GM19239 (cell line): ENCODE measurements at places on chromosomes 5 and 9.

DNA sequence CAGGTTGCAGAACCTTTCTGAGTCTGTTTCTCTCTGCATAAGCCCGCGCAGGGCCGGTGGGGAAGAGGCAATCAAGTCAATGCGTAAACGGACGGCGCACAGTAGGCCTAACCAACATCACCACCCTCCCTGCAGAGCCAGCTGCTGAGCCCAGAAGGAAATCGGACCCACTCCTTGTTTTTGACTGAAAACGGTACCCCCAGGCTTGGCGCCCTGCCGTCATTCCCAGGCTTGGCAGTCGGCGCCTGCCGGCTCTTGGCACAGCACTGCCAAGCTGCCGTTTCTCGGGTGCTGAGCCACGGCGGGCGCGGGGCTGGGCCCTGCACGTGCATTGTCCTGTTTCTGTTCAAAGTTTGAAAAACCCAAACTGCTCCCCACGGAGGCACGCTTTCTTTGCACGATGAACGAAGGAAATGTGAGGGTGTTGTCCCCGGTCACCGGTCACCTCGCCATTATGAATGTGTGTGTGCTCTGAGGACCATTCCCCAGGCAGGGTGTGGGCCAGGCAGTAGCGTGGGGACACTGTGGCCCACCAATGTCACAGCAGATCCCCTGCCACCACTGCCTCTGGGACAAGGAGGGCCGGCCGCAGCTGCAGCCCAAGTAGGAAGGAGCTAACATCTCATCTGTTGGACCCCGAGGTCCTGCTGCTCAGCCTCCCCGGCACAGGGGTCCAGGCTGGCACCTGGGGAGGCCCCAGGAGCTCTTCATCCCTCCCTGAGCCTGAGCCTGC lies 20.1 kb downstream of the FIBCD1 start:
- DNase-seq, result no peak

DNA sequence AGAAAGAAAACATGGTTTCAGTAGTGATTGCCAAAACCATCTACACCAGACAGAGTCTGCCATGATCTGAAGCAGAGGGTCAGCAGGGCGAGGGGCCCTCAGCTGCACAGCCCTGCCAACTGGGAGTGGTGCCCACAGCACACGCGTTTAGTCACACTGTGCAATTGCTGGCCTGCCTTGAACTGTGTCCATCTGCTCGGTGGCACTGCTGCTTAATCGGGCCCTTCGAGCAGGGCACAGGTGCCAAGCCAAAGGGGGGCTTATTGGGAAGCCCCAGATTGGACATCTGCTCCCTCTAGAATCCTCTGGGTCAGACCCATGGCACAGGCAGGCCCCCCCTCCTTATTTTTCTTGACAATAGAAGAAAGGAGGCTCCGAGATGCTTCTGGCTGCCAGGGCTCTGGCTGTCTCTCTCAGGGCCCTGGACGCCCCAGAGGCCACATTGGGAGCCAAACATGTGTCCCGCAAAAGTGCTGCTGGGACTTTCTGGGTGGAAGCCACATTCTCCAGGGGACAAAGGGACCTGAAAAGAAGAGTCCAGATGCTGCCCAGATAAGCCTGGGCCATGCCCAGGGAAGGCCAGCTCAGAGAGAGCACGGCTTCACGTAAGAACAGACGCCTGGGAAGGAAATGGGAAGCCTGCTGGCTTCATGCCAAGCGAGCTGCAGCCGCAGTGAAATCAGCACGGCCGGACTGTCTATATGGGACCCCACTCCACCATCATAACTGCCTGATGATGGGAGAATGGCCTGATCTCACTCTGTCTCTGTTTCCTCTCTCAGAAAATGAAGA lies 349.2 kb downstream of the GADD45G start:
- DNase-seq, result no peak

GRCh38 chr5:69113851-69114250 lies 20.0 kb downstream of the SLC30A5 start:
- DNase-seq, result no peak

GRCh38 chr5:57448751-57449150 lies 33.9 kb downstream of the ACTBL2 start:
- no peak for DNase-seq

GRCh38 chr9:68852941-68853340 lies 147.9 kb downstream of the PIP5K1B start:
- DNase-seq, result no peak

GRCh38 chr9:81791076-81791475 lies 101.7 kb upstream of the TLE1 start:
- DNase-seq, result no peak

GRCh38 chr5:127079994-127080491 lies 6.7 kb upstream of the C5orf63 start:
- no peak for DNase-seq

- DNase-seq, result no peak
Measured at GRCh38 chr5:1639757-1640156, 116.0 kb upstream of the LPCAT1 start.

- peak; percentile 9 for DNase-seq
Measured at GRCh38 chr5:39080597-39081204, 6.5 kb upstream of the RICTOR start.

DNA sequence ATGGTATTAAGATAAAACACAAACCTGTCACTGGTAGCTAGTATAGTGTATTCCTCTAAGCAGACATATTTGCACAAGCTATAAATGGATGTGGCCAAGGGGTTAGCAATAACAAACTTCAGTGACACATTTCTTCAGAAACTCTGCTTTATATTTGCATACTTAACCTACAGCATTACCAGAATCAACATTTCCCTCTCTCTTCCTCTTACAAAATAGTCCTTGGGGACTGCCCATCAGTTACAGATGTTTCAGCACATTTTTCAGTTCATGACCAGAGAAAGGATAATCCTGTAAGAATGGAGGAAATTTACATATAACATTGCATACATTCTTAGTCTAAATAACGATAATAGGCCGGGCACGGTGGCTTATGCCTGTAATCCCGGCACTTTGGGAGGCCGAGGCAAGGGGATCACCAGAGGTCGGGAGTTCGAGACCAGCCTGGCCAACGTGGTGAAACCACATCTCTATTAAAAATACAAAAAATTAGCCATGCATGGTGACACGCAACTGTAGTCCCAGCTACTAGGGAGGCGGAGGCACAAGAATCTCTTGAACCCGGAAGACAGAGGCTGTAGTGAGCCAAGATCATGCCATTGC lies 25.3 kb upstream of the SLC1A1 start:
- DNase-seq, result peak; percentile 46

DNA sequence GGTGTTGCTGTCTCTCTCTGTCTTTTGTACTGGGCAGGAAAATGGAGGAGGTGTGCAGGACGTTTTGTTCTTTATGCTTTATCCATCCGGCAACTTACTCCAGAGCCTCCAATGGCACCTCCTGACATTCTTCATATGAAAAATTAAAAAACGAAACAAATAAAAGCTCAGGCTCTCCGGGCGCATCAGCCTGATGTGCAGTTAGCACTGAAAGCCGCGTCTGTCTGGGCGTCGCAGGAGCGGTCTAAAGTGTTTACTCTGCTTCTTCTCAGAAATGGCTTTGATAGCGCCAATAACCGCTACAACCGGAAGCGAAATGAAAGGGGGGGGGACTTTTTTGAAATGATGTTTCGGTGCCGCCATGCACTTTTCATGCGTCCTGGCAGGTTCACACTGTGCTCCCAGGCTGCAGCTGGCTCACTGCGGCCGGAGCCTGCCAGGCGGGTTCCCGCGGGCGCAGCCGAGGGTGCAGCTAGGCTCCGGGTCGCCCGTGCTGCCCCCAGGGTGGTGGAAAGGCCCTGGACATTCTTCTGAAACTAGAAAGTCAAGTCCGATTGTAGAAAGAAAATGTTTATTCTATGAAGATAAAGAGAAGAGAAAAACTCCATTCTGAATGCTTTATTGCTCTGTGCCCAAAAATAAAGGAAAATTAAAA lies 407.7 kb upstream of the IRX1 start:
- DNase-seq, result no peak

DNA sequence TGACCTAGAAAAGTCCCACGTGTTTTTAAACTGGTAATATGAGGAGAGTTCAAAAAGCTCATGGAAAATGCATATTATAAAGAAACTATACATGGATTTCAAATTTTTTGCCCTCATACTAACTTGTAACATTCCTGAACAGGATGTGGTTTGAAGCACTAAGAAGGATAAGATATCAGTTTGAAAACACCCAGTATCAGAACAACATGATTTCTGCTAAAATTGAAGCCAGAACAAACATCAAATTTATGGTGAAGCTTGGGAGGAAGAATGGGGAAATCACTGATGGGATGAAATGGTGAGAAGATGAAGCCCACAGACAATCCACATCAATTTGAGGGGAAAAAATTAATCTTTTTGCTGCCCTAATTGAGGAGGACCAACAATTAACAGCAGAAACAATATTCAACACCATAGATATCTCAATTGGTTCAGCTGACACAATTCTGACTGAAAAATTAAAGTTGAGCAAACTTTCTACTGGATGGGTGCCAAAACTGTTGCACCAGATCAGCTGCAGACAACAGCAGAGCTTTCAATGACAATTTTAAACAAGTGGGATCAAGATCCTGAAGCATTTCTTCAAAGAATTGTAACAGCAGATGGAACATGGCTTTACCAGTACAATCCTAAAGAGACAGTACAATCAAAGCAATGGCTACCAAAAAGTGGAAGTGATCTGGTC lies 113.2 kb upstream of the SNX2 start:
- no peak for DNase-seq

GRCh38 chr9:16143310-16143709 lies 590.5 kb downstream of the CCDC171 start:
- DNase-seq, result no peak

GRCh38 chr5:77970891-77971290 lies 194.8 kb upstream of the TBCA start:
- DNase-seq, result no peak

DNA sequence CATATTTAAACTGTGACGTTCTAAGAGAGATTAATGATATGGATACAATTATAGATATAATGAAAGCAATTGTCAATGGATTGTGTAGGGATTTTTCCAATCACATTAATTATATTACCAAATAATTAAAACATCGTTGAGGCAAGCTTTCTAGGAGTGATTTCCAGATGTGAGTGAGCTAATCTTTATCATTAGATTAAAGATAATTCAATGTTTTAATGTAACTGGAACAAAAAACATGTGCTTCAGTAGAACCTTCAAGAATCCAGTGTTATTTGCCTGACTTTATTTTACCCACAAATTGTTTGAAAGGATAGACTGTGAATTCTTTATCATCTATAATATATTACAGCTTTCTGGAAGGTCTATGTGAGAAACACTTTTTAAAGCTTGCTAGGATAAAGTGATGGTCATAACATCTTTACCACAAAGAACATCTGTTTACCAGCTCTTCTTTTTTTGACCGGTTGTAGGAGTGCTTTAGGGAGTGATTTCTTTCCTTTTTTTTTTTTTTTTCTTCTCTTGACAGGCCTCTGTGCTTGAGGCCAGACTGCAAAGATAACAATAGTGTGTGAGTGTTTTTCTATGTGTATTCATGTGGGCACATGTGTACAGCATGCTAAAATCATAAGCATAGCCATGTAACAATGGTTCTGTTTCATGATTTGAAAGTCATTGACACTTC lies 35.0 kb downstream of the SNCAIP start:
- no peak for DNase-seq

DNA sequence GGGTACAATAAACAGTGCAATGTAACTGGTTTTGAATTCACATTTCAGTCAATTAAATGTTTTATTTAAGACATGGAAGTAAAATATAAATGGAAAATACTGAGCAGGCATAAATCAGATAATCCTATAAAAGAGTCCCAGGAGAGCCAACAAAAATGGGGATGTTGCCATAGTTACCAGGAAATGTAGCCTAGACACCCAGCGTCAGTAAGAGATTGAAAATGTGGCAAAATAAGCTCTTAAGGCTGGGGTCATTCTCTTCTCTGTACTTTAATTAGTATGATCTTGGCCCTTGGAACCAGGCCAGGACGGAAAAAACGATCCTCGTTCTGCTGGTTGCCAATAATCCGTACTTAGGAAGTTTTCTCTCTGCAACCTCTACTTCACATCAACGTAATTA lies 18.9 kb upstream of the RASEF start:
- no peak for DNase-seq

- DNase-seq, result no peak
Measured at GRCh38 chr5:88734983-88735382, 148.0 kb downstream of the MEF2C start.

DNA sequence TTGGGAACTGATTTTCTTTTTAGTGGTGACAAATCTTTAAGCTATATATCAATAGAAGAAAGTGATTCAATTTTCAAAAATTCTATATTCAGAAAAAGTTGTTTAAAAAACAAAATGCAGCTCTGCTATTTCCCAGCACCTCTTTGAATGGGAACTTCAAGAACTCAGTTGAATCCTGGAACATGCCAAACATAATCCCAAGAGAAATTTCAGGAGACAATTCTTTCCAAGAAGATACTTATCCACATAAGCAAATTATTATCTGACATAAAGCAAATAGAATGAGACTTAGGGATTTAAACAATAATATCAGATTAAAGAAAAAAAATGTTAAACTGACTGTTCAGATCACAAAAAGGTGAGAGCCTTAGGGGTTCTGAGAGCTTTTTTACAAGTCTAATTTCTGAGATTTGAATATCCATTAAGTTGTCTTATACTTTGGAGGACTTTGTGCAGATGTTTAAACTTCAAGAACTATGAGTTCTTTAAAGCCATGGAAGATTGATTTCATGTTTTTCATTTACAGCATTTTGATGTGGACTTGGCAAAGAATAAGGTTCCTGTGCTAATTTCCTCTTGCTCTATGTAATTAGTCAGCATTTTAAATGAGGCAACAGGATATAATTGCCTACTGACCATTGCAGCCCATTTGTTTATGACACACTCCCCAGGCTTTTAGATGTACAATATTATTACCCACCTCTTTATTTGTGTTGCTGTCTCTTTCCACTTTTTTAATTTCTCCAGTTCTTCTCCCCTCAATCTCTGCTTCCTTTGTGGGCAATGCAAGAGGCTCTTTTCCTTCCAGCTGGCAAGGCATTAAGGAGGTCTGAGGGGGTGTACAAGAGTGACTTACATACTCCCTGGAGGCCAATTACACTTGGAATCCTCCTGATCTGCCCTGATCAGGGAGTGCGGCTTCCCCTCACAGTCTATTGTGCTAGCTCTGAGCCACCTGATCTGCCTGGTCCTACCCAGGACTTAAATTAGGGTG lies 419.1 kb downstream of the NR2F1-AS1 start:
- no peak for DNase-seq

DNA sequence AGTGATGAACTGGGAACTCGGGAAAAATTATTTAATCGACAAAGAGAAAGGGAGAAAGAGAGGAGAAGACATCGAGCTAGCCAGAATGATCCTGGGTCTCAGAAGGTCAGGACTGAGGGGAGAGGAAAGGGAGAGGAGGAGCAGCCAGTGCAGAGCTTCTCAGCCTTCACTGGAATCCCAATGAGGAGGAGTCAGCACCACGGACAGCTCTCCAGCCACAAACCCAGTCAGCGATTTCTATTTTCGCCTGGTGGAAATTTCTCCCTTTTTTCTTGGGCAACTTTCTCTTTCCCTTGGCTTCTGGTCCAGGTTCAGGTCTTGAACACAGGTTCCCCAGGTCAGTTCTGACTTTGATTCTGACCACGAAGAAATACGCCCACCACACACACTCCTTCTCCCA lies 1.6 kb upstream of the BRINP1 start:
- DNase-seq, result peak; percentile 36

GRCh38 chr5:68648944-68649857 lies 433.6 kb downstream of the PIK3R1 start:
- DNase-seq, result no peak
